ENCODE measurements at places on chromosomes 12 and 14. TPM values are rescaled to one million over a fixed set of nuclear protein-coding genes. Genes with fewer than 3 reads are reported as not detected.

Gene KRT71
- not detected for total RNA-seq

Gene USP44
- total RNA-seq, result 33.5 TPM

Gene PSME1
- total RNA-seq, result 55.3 TPM

Gene NANOG
- not detected for total RNA-seq

Gene LRP1-AS
- not detected for total RNA-seq

Gene PRH1
- total RNA-seq, result 16.7 TPM

DNA sequence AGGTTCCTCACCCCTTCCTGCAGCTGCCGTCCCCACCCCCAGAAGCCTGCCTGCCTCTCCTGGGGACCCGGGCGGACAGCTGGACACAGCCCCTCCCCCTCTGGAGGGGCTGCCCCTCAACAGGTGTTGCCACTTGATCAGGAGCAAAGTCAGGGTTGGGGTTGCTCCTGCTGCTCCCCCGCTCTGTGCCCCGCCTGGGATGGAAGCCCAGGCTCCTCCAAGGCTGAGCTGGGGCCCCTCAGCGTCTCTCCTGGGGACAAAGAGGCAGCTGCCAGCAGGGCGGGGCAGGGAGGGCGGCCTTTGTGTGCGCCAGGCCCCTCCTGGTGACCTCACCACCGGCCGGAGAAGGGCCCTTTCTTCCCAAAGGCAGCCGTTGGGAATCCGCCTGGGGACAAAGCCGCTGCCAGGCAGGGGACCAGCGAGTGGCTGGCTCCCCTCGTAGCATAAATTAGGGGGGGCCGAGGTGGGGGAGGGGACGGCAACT is 13.7 kb downstream of the TRMT61A start:
- H3K27me3 ChIP-seq, result no peaks in the 10 kb centered on the region
- no peaks in the 10 kb centered on the region for H3K36me3 ChIP-seq
- no peak for DNase-seq
- peaks cover 23% of the 10 kb centered on the region for H3K4me1 ChIP-seq

DNA sequence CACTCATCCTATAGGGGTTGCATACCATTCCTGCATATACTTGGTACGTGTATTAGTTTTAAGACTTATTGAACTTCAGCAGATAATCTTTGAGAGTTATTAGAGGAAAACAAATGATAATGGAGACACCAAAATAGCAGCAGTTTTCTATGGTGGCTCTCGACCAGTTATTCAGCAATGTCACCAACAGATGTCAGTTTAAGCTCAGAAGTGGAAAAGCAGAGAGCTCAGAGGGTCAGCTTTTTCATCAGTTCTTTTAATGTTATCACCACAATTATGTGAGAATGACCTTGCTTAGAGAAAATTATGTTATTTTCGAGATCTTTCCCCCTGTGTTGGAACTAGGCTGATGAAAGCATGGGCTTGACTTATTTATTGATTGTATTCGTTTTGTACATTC is 32.0 kb downstream of the PTPN11 start:
- H3K4me1 ChIP-seq, result no peaks in the 10 kb centered on the region
- no peak overlapping the region for H3K27ac ChIP-seq
- no peak for DNase-seq
- H3K4me3 ChIP-seq, result no peak overlapping the region

GRCh38 chr12:74415633-74416032 is 122.0 kb upstream of the ATXN7L3B start:
- peak; percentile 17 for DNase-seq
- no peak overlapping the region for H3K4me3 ChIP-seq
- H3K36me3 ChIP-seq, result no peaks in the 10 kb centered on the region

DNA sequence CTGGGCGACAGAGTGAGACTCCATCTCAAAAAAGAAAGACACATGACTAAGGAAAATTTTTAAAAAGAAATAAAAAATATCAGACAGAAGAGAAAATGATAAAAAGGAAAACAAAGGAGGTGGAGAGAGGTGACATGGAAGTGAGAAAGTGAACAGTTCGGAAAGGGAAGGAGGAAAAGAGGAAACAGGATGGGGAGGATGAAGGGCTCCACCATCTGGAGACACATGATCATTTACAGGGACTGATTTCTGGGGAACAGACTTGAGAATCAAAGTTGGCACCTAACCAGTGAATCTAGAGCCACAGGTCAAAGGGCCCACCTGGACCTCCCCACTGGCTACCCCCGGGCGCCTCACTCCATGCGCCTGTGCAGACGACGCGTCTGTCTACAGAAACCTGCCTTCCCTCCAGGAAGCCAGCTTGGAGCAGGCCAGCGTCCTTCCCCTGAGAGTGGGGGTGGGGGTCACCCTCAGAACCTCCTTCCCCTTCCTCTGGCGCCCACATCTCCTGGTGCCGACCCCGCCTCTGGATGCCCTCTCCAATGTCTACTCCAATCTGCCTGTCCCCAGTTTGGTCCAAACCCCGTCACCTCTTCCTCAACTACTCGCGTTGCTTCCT is 60.5 kb downstream of the AMN start:
- peaks cover 10% of the 10 kb centered on the region for H3K4me1 ChIP-seq
- H3K27me3 ChIP-seq, result no peaks in the 10 kb centered on the region
- peaks cover 58% of the 10 kb centered on the region for H3K36me3 ChIP-seq
- no peak overlapping the region for H3K27ac ChIP-seq

DNA sequence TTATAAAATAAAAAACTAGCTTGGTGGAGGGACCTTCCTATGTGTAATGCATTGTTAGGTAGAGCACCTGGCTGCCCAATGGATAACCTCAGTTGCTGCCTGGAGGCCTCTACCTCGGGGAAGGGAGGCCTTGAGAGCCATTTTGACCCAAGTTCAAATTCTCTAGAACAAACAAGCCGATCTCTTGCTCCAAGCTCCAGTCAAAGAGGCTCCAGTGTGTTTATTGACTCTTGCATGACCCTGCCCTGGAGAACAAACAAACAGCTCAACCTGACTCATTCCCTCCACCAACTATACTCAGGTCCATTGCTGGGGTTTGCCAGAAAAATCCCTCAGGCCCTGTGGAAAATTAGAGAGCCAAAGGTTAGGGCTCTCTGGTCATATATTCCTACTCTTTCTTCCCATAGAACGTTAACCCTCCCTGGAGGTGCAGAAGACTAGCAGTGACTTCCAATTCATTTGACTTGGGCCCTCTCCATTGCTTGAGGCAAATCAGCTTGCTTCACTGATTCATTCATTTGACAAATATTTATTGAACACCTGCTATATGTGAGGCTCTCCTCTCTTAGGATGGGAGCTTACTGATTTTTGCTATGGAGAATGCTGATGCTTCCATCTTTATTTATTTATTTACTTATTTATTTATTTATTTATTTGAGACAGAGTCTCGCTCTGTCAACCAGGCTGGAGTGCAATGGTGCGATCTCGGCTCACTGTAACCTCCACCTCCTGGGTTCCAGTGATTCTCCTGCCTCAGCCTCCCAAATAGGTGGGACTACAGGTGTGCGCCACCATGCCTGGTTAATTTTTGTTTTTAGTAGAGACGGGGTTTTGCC is 73.7 kb upstream of the CISTR start:
- no peaks in the 10 kb centered on the region for H3K36me3 ChIP-seq
- H3K4me3 ChIP-seq, result no peak overlapping the region
- no peak overlapping the region for H3K27ac ChIP-seq

GRCh38 chr14:81169711-81170103 is 51.1 kb downstream of the GTF2A1 start:
- peak; percentile 7 for DNase-seq
- H3K27me3 ChIP-seq, result no peaks in the 10 kb centered on the region
- peak overlapping the region; percentile 47 for H3K4me3 ChIP-seq
- peaks cover 9% of the 10 kb centered on the region for H3K4me1 ChIP-seq
- peak overlapping the region; percentile 37 for H3K27ac ChIP-seq

DNA sequence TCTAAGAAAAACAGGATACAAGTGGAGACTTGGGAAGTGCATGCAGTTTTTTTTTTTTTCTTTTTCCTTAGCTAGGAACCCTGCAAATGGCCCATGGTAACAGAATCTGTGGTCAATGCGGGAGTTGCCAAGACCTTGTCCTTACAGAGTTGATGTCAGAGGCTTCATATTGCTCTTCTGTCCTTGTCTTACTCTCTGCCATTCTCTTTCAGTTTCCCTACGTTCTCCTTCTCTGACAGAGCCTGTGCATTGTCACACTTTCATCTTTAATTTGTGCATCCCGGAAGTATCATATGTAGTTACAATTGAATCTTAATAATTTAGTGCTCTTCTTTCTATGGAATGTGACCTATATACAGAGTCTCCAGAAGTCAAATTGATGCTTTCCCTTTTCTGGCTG is 986.9 kb downstream of the TMEM121 start:
- no peak overlapping the region for H3K27ac ChIP-seq
- H3K4me1 ChIP-seq, result no peaks in the 10 kb centered on the region
- no peak overlapping the region for H3K4me3 ChIP-seq
- no peak for DNase-seq
- H3K27me3 ChIP-seq, result no peaks in the 10 kb centered on the region
- no peaks in the 10 kb centered on the region for H3K36me3 ChIP-seq

DNA sequence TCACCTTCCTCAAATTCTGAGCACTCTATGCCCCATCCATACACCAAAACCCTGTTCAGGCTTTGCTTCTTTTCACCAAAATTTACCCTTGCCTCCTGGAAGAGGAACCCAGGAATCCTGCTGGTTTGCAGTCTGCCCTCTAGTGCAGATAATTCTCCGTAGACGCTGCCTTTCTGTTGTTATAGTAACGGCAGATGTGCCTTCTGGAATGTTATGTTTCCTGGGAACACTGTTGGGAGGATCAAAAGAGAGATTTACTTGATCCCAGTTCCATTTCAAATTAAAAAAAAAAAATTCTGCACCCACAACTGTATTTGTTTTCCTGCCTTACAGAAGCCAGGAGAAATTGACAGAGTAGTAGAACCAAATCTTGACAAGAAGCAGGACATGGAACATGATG is 104.2 kb upstream of the RMST start:
- no peaks in the 10 kb centered on the region for H3K4me1 ChIP-seq
- H3K36me3 ChIP-seq, result no peaks in the 10 kb centered on the region
- no peak overlapping the region for H3K4me3 ChIP-seq

DNA sequence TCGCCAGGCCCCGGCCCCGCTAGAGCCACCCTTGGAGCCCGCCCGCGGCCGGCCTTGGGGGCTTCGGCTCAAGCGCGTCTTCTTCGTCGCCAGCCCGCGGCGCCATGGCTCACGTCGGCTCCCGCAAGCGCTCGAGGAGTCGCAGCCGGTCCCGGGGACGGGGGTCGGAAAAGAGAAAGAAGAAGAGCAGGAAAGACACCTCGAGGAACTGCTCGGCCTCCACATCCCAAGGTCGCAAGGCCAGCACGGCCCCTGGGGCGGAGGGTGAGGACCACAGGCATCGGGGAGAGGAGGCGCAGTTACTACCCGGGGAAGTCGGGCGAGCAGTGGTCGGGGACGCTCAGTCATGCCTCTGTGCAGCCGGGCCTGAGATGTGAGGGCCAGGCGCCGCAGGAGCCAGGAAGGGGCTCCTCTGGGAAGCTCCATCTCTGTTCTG is 573 bp downstream of the ARL6IP4 start:
- peak overlapping the region; percentile 85 for H3K4me3 ChIP-seq
- peaks cover 24% of the 10 kb centered on the region for H3K36me3 ChIP-seq
- DNase-seq, result no peak
- H3K4me1 ChIP-seq, result peaks cover 30% of the 10 kb centered on the region
- H3K27me3 ChIP-seq, result no peaks in the 10 kb centered on the region

DNA sequence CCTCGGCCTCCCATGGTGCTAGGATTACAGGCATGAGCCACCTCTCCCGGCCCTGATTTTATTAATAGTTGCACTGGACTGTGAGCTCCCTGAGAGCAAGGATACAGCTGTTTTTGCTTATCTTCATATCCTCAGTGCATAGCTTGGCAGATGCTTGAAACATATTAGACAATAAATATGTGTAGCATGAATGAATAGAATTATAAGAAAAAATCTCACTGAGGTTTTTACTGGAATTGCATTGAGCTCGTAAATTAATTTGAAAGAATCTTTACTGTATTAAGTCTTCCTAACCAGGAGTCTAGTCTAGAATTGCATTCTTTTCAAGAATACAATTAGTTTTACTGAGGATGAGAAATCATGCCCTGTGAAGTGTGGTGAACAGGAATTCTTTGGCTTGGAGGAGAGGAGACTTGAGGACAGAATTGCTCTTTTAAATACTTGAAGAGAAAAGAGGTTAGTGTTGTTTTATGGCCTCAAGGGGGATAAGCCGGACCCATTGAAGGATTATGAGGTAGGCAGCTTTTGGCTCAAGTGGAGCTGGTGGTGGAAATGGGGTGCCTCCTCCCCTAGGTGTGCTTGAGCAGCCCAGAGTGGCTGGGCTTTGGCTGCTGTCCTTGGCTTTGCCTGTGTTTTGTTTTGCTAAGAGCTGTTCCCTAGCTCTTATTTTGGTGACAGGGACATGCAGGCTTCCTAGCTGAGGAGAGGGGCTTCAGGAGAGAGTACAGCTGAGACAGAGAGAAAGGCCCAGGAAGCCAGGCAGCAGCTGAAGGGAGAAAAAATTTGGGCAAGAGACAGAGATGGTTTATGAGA is 34.0 kb downstream of the PLEKHD1 start:
- H3K4me3 ChIP-seq, result no peak overlapping the region
- no peak overlapping the region for H3K27ac ChIP-seq
- no peak for DNase-seq
- peaks cover 41% of the 10 kb centered on the region for H3K27me3 ChIP-seq
- no peaks in the 10 kb centered on the region for H3K36me3 ChIP-seq

GRCh38 chr14:100442036-100442435 is 118.9 kb downstream of the SLC25A47 start:
- H3K27me3 ChIP-seq, result no peaks in the 10 kb centered on the region
- H3K27ac ChIP-seq, result no peak overlapping the region
- no peak overlapping the region for H3K4me3 ChIP-seq

DNA sequence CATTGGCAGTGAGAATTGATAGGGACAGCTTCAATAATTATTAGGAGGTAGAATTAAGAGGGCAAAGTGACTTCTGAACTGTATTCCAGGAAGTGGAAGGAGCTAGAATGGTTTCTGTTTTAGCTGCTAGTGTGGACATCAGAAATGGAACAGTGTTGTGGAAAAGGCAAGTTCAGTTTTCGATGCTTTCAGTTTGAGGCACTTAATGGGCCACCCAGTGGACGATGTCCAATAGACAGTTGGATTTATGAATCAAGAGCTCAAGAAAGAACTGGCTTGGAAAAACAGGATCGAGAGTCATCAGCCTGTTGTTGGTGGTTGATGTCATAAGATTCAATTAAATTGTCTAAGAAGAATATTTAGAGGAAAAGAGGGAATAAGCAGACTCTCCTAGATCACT is 136.3 kb downstream of the DYRK2 start:
- H3K36me3 ChIP-seq, result no peaks in the 10 kb centered on the region
- no peak overlapping the region for H3K27ac ChIP-seq
- peaks cover 3% of the 10 kb centered on the region for H3K27me3 ChIP-seq
- no peak for DNase-seq
- H3K4me1 ChIP-seq, result no peaks in the 10 kb centered on the region

- H3K36me3 ChIP-seq, result no peaks in the 10 kb centered on the region
- H3K27ac ChIP-seq, result no peak overlapping the region
- no peak overlapping the region for H3K4me3 ChIP-seq
- H3K27me3 ChIP-seq, result no peaks in the 10 kb centered on the region
- no peaks in the 10 kb centered on the region for H3K4me1 ChIP-seq
Observed at GRCh38 chr14:88166616-88167015, 156.5 kb downstream of the KCNK10 start.

GRCh38 chr12:62689042-62689839 is 222.6 kb downstream of the MON2 start:
- no peak overlapping the region for H3K4me3 ChIP-seq
- H3K27me3 ChIP-seq, result no peaks in the 10 kb centered on the region
- H3K36me3 ChIP-seq, result no peaks in the 10 kb centered on the region

- H3K4me3 ChIP-seq, result no peak overlapping the region
- H3K27ac ChIP-seq, result no peak overlapping the region
- DNase-seq, result peak; percentile 64
- peaks cover 7% of the 10 kb centered on the region for H3K4me1 ChIP-seq
- no peaks in the 10 kb centered on the region for H3K36me3 ChIP-seq
- H3K27me3 ChIP-seq, result no peaks in the 10 kb centered on the region
Observed at GRCh38 chr14:75168586-75169335, 7.7 kb downstream of the TMED10 start.

GRCh38 chr14:54610051-54610977 is 43.4 kb downstream of the SAMD4A start:
- DNase-seq, result peak; percentile 75
- H3K4me3 ChIP-seq, result no peak overlapping the region
- peaks cover 2% of the 10 kb centered on the region for H3K36me3 ChIP-seq
- H3K4me1 ChIP-seq, result peaks cover 26% of the 10 kb centered on the region

Measured in IMR-90 (cell line).